ENCODE measurements at places on chromosomes 1 and 21.

- DNase-seq: no peak
Measured at GRCh38 chr1:29835874-29836273, 599.6 kb downstream of the PTPRU start.

DNA sequence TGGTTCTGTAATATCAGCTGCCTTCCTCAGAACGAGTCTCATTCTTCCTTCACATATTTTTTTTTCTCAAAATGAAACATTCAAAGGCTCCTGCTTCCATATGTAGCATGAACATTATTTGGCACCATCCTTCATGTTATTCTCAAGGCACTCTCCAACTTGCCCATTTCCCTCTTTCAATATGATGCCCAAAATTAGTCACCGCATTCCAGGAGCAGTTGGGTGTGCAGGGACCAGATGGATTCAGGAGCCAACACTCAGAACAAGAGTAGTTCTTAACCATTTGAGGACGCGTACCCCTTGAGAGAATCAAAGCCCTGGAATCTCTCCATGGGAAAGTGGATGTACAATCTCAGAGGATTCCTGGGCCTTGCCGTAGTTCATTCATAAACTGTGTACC lies 50.3 kb downstream of the KCNK1 start:
- no peak for DNase-seq

- no peak for DNase-seq
Measured at GRCh38 chr1:37997256-37998088, 7.7 kb upstream of the SF3A3 start.

DNA sequence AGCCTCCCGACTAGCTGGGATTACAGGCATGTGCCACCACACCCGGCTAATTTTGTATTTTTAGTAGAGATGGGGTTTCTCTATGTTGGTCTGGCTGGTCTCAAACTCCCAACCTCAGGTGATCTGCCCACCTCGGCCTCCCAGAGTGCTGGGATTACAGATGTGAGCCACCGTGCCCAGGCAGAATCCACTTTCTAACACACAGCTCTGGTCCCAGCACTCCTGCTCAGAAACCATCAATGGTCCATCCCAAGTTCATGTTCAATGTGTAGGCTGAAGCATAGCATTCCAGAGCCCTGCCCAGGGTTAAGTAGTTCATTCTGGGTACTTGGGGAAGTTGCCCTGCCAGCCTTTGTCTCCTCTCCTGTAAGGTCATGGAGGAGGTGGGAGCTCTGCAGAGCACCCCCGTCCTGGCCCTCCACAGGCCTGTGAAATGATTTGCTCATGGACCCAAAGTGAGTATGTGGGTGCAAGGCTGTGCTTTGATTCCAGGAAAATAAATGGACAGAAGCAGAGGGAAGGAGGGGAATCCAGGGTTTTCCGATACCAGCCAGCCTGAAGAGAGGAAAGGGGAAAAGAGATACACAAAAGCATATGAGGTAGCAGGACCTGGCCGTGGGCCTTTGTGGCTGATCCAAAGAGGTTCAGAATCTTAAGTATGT lies 55.2 kb downstream of the NENF start:
- no peak for DNase-seq

Data from NCI-H187 treated with DMSO at 0.1 percent for 48 hours (cell line).